Smooth muscle cell of the pulmonary artery (primary cell): ENCODE measurements at places on chromosomes 2 and 18. TPM values are rescaled to one million over a fixed set of nuclear protein-coding genes. Genes with fewer than 3 reads are reported as not detected.

The NEMP2 gene
- 2.1 and 3.7 TPM in 2 replicates for total RNA-seq

The LRRTM1 gene
- not detected in 2 replicates for total RNA-seq

The ALKAL2 gene
- not detected in 2 replicates for total RNA-seq

The PCARE gene
- total RNA-seq: not detected in 2 replicates

The RAB6C gene
- total RNA-seq: not detected in 2 replicates

The GLI2 gene
- 8.9 and 10.0 TPM in 2 replicates for total RNA-seq

The DAW1 gene
- total RNA-seq: 2.0 and 2.5 TPM in 2 replicates

The POTEI gene
- not detected in 2 replicates for total RNA-seq

The MYO7B gene
- 0.10 and 0.13 TPM in 2 replicates for total RNA-seq

The ANKRD62 gene
- not detected in 2 replicates for total RNA-seq

The NYAP2 gene
- total RNA-seq: not detected in 2 replicates

The UGT1A3 gene
- total RNA-seq: not detected in 2 replicates

The LOXHD1 gene
- total RNA-seq: not detected in 2 replicates

The IAH1 gene
- 45.9 and 51.2 TPM in 2 replicates for total RNA-seq

The EPB41L5 gene
- 8.5 and 11.6 TPM in 2 replicates for total RNA-seq

The SIX3 gene
- total RNA-seq: not detected in 2 replicates

The OR6B3 gene
- not detected in 2 replicates for total RNA-seq

The GPR35 gene
- total RNA-seq: 0.85 and 2.0 TPM in 2 replicates

The IL1R2 gene
- total RNA-seq: 0.13 and 0.33 TPM in 2 replicates

The ERFE gene
- 0.56 and 4.8 TPM in 2 replicates for total RNA-seq
